ENCODE measurements at places on chromosomes 7 and 10.

GRCh38 chr7:44278451-44279161, 46.8 kb downstream of the CAMK2B start:
- no peak for DNase-seq

- DNase-seq = no peak
Measured at GRCh38 chr7:22666732-22667131, 60.3 kb upstream of the IL6 start.

DNA sequence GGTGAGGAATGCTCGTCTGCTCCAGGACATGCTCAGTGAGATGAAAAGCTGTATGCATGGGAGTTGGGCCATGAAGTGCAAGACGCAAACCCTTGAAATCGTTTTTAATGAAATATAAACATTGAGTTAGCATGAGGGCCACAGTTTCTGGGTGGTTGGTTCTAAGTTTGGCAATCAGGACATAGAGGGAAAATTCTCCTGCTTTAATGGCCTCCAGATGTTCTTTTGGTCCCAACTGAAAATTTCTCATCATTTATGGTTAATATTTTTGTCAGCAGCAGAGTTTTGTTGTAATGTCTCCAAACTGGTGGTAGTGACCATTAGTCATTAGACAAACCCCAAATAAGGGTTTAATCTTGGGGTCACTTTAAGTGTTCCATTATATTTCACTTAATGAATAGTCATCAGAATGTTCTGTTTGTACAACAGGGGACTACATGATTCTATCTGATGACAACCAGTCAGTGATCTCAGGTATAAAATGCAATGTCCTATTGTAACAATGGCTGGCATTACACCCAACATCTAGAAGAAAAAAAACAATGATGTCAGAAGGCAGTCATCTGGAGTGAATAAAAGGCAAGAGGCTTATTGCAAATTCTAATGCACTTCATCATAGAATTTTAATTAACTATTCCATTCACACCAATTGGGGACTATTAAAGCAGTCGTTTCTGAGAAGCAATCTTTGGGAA, 197.4 kb downstream of the JCAD start:
- DNase-seq = no peak

DNA sequence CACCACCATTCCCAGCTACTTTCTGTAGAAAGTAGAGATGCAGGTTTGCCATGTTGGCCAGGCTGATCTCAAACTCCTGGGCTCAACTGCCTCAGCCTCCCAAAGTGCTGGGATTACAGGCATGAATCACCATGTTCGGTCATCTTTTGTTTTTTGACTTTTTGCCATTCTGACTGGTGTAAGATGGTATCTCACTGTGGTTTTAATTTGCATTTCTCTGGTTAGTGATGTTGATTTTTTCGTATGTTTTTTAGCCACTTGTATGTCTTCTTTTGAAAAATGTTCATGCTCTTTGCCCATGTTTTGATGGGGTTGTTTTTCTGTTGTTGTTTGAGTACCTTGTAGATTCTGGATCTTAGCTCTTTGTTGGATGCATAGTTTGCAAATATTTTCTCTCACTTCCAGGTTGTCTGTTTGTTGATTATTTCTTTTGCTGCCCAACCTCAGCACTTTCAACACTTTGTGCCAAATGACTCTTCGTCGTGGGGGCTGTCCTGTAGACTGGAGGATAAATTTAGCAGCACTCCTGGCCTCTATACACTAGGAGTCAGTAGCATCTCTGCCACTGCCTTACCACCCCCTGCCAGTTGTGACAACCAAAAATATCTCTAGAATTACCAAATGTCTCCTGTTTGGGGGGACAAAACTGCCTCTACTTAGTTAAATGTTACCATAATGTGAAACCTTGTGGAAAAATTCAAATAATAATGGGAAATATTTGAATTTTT, 6.5 kb upstream of the CPED1 start:
- DNase-seq = no peak

GRCh38 chr10:32773105-32773504, 184.9 kb downstream of the ITGB1 start:
- DNase-seq = no peak

- no peak for DNase-seq
Measured at GRCh38 chr7:158403013-158403821, 184.4 kb downstream of the PTPRN2 start.

- DNase-seq = no peak
Measured at GRCh38 chr7:85103357-85103756, 83.5 kb downstream of the SEMA3D start.

DNA sequence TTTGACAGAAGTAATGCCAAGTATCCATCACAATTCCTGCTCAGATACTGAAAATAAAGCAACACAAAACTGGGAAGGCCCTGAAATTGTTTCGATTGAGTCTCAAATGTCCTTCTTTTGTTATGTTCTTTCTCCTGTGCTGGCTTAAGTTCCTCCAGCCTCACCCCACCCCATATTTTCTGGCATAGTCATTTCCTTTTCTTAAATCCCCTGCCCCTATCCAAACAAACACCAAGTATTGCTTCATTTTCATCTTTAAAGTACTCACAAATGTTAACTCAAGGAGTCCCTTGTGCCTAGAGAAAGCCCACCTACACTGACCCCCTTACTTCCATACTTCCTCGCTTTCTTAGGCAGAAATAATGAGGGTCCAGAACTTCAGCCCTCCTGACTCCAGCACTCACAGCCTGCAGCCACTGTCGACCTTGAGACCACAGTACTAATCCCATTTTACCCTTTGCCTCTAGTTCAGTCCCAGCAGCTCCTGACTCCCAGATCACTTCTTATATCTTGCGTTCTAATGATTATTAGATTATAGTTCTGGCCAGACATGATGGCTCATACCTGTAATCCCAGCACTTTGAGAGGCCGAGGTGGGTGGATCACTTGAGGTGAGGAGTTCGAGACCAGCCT, 73.2 kb upstream of the ST8SIA6 start:
- no peak for DNase-seq

- DNase-seq = no peak
Measured at GRCh38 chr7:29130096-29130495, 16.2 kb downstream of the CPVL start.
